ENCODE measurements at places on chromosomes 16 and 17.

GRCh38 chr16:11428623-11428953 is 83.3 kb downstream of the RMI2 start:
- no peak for DNase-seq

DNA sequence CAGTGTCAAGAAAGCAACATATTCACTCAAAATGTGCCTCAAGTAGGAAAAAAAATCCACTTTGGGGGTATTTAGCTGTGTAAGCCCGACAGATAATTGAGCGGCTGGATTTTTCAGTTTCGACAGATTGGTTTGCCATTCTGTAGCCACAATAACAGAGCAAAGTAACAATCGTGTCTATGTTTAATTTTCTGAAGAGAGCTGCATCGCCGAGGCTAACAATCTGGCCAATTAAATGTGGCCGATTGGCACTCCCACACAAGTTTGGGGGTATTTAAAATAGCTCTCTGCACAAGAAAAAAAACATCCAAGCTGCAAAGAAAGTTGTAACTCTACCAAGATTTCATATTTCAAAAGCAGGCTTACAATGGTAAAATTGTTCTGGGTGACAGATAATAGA is 99.7 kb upstream of the CDH13 start:
- DNase-seq = no peak

- DNase-seq = no peak
Observed at GRCh38 chr17:47714773-47715396, 18.2 kb upstream of the TBX21 start.

- peak; percentile 46 for DNase-seq
Observed at GRCh38 chr16:30761427-30761927, 385 bp downstream of the CFAP119 start.

GRCh38 chr16:3029491-3030221 is 5.8 kb downstream of the THOC6 start:
- peak; percentile 55 for DNase-seq

- DNase-seq = no peak
Observed at GRCh38 chr17:79188048-79188447, 113.4 kb downstream of the ENGASE start.

DNA sequence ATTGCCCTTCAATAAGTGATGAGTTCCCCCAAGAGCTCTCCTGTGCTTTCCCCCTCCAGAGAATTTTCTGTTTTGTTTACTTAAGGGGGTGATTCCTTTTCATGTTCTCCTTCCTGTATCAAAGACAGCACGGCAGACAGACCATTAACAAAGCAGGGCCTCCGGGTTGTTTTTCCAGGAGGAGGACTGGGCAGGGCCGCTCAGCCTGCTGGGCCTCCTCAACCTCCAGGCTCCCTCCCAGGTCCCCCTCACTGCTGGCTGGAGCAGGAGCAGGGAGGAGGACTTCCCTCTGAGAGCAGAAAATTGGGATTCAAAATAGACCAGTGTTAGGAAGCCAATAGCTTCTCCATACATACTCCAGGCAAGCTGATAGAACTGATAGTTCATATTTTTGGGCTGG is 20.4 kb downstream of the SDK2 start:
- no peak for DNase-seq

DNA sequence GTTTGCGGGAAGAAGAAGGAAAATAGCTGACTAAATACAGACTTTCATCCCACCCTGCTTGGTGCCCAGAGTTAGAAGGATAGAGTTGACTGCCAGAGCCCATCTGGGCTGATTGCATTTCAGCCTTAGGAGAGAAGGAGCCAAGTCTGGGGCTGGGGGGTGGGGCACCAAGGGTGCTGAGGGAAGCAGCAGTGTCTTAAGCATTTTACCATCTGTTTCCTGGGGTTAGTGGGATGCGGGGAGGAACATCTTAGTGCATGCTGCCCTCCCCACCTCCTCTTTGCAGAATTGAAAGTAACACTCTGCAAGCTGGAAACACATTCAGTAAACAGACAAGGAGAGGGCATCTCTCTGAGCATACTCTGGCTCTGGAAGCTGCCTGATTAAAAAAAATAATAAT is 1.5 kb upstream of the ARL5C start:
- DNase-seq = no peak

- DNase-seq = no peak
Observed at GRCh38 chr17:67467500-67468455, 90.7 kb downstream of the PITPNC1 start.

DNA sequence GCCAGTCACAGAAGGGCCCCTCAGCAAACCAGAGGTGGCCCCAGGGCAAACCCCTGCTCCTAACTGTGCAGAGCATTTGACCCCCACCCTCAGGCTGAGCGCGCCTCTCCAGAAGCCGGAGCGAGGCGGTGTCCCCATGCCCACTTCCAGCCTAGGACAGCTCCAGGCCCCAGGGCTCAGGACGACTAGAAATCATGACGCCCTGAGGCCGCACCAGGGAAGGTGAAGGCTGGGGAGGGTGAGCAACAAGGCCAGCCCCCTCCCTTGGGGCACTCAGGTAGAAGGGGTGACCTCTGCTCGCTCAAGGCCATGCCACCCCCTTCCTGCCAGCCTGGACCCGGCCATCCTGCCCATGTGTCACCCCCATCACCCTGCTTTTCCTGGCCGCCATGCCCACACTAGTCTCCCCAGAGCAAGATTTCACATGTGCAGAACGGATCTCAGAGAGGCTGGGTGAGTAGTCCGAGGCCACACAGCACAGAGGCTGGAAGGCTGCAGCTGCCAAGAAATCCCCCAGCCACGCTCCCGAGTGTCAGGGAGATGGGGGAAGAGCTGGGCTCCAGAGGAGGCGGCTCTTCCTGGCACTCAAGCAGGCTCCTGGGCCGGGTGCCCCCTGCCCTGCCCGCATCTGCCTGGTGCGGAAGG is 2.1 kb upstream of the PVALEF start:
- DNase-seq = no peak

DNA sequence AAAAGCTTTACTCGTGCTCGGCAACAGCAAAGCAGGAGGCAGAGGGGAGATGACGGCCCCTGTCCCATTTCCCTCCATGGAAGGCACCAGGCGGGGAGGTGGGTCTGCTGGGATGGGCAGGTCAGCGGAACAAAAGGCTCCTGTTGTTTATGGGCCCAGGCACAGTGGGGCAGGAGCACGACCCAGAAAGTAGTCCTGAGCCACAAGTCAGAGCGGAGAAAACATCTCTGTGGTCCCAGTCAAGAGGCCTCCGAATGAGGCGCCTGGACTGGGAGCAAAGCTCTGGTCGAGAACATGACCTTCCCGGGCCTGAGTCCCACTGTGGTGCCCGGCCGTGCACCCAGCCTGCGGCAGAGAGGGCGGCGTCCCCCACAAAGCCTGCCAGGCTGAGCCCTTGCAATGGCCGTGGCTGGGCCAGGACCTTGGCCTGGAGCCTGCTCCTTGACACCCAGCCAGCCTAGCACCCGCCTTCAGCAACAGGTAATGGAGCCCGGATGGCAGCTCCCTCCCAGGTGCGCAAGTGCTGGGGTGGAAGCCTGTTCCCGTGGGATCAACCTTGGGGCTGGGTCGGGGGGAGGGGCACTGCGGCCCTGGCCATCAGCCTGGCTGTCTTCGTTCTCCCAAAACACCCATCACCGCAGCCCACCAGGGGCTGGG is 3.6 kb downstream of the RFNG start:
- no peak for DNase-seq

DNA sequence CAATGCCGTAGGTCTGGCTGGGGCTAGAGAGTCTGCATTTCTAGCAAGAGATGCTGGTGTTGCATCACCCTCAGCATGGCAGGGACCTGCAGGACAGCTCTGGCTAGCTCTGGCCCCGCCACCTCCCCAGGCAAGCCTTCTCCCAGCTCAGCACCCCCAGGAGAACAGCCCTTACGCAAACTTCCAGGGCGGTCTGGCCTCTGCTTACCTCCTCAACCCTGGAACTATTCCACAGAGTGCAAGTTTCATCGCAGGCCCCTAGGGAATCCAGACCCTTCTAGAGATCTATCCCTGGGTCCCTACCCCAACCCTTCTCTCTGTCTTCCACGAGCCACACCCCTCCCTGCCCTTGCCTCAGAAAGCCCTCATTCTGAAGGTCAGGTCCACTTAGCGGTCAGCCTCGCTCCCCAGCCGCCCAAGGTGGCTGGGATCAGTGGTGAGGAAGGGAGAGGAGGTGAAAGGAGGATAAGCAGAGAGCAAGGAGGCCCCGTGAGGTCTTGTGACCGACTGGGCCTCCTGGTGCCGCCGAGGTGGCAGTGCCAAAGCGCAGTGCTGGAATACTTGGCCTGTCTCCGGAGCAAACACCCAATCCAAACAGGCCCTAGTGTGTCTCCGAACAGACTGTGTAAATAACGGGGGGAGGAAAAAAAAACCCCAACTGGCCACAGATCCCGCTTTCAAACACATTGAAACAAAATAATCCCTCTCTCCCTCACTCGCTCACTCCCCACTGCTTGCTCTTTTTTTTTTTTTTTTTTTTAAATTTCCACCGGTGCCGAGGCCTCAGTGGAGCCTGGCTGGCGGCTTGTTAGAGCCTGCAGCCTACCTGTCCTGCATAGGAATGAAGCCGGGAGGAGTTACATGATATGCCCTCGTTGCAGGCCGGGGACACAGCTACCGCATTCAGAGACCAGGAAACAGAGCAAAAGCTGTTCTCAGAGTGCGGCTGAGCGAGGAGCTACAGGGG is 380.9 kb downstream of the SOX9 start:
- DNase-seq = no peak

GRCh38 chr17:61291451-61292285 is 108.0 kb upstream of the TBX2 start:
- DNase-seq = no peak
